Activated CD4-positive, CD25-positive, alpha-beta regulatory T cell (primary cell): ENCODE measurements at places on chromosomes 4 and X.

DNA sequence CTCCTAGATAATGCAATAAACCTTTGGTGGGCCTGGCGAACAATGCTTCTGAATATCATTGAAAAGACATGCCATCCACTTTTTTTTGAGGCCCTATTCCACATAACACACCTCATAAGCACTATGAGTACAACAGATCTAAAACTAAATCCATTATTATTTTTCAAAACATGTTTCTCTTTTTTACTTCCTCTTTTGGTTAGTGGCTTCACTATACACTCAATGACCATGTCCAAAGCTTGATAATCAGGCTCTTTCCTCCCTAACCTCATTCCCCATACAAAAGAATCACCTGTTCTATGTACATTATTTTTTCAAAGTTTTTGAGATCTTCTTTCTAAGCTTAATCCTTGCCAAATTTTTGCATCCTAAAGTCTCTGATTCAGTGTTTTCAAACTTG lies 20.4 kb upstream of the NPY2R start:
- no peak for DNase-seq

DNA sequence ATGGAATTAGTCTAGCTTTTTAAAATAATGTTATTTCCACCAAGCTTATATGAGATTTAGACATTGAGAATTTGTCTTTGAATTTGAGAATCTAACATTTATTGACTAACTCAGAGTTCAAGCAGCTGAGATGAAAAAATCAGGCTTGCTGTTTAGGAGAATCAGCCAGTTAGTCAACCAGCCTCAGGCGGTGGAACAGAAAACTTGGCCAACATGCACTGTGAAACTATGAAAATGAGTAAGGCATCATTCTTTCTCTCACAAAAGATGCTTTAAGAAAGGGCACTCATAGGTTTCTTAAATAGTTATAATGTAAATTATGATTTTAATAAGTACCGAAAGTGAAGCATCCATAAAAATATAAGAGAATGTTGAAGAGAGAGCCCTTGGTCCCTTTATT lies 84.2 kb downstream of the NFKB1 start:
- no peak for DNase-seq

- no peak for DNase-seq
These were observed 81.4 kb downstream of the SH3RF1 start for GRCh38 chr4:169189372-169189771.

- DNase-seq, result no peak
These were observed 96.6 kb downstream of the HPGD start for GRCh38 chr4:174425669-174426068.

GRCh38 chr4:6162885-6163284 lies 37.5 kb downstream of the JAKMIP1 start:
- no peak for DNase-seq

GRCh38 chr4:37767546-37767945 lies 58.9 kb upstream of the PGM2 start:
- no peak for DNase-seq

GRCh38 chr4:127124919-127125318 lies 507.8 kb upstream of the INTU start:
- DNase-seq, result no peak

DNA sequence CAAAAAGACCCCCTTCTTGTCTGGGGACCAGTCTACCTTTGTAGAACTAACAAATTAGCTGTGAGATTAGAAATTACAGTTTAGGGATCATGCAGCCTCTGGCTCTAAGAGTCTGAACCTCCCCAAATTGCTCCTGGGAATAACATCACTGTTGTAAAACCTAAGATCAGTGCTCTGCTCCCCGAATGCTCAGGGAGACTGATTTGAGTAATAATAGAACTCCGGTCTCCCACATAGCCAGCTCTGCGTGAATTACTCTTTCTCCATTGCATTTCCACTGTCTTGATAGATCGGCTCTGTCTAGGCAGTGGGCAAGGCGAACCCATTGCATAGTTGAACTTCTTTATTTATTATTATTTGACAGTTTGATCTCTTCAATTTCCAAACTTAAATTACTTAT lies 160.8 kb upstream of the VCX3A start:
- DNase-seq, result no peak

GRCh38 chrX:42289492-42290385 lies 366.4 kb upstream of the CASK start:
- no peak for DNase-seq

DNA sequence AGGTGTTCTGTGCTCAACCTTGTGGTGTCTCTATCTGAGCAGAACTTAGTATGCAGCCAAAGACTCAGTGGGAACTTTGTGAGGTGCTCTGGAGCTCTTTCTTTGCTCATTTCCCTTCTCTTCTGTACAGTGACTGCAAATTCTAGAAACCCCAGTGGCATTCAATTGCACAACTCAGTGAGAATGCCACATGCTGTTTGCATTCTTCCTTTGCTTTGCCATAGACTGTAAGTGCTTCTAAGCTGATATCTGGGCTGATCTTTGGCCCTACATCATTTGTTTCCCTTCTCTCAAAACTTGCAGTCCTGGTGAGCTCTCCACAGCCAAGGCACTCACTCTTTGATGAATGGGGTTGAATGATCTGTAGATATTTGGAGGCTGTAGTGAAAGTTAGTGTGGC lies 7.0 kb downstream of the PNMA3 start:
- DNase-seq, result no peak

DNA sequence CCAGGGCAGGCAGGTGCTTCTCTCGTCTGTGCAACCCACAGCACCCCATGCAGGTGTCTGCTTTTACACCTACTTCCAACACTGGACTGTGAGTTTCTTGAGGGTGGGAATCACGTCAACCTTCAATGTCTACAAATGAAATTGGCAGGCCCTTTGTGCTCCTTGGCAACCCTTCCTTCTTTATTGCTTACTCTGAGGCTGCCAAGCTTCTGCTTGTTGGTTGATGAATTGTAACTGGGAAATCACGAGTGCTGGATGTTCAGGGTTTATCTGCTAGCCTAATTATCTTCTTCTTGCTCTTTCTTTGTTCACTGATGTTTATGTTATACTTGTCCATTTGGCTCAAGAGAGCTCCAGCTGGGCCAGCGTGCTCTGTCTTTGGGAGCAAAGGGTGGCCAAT lies 2.5 kb upstream of the DGAT2L6 start:
- DNase-seq, result no peak

- DNase-seq, result no peak
These were observed 66.3 kb downstream of the KCNIP4 start for GRCh38 chr4:21882051-21882839.

GRCh38 chrX:9379697-9380551 lies 84.9 kb upstream of the TBL1X start:
- DNase-seq, result no peak

DNA sequence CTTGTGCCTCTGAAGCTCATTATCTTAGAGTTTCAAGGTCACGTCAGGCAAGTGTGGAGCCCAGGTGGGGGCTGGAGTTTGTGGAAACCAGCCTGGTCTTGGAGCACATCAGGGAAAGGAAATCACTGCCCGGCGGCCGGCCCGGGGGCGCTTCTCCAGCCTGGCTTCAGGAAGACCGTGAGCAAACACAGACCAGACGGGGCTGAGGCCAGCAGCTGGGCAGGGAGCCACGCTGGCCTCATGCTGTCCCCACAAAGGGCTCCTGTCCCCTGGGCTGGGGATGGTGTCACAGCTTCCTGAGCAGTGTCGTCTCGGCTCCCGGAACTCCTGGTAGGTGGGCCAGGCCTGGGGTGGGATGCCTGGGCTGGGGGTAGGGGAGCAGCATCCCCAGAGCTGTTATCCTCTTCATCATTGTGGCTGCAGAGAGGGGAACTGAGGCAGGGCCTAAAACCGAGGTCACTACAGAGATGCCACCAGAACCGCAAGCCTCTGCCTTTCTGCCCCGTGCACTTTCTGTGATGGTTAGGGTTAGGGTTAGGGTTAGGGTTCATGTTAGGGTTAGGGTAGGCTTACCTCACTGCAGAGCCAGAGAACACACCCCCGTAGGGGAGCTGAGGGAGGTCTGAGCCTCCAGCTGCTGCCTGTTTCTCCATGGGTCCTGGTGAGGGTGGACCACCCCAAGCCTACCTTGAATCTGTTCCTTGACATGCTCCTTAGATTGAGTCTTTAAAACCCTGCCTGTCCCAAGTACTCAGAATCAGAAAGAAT lies 77.5 kb downstream of the HTRA3 start:
- DNase-seq, result no peak

DNA sequence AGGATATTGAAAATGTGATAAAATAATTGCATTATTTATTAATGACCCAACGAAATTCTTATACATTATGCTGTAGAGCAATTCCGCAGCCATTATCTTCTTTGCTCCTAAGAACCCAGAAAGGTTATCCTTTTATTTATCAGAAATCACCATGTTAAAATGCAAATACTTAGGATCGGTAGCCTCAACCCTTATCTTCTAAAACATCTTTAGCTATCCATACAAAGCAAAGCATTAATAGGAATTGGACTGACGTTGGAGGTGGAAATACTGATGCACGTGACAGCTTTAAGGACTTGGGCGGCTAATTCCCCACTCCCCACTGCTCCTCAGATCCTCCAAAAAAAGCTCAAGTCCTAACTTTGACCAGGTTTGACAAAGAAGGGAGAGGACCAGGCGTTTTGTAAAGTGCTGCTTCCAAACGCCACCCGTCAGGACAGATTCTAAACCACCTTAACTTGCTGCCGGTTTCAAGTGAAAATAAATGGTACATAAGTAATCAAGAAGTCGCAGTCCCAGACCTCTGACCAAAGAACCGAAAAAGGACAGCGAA lies 539 bp upstream of the SPCS3 start:
- no peak for DNase-seq

GRCh38 chrX:119015407-119016237 lies 41.2 kb downstream of the LONRF3 start:
- DNase-seq, result no peak

- no peak for DNase-seq
These were observed 15.8 kb downstream of the MED28 start for GRCh38 chr4:17630228-17630627.

DNA sequence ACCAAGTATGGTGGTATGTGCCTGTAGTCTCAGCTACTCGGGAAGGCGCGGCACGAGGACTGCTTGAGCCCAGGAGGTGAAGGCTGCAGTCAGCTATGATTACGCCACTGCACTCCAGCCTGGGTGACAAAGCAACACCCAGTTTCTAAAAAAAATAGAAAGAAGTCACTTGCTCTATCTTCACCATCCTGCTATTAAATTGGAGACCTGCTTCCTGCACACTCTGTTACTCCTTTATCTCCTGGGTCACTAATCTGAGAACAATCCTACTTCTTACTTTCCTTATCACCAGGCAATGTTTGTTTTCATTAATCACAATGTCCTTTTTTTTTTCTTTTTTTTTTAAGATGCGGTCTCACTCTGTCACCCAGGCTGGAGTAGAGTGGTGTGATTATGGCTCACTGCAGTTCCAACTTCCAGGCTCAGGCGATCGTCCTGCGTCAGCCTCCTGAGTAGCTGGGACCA lies 16.2 kb downstream of the PRKX start:
- no peak for DNase-seq

DNA sequence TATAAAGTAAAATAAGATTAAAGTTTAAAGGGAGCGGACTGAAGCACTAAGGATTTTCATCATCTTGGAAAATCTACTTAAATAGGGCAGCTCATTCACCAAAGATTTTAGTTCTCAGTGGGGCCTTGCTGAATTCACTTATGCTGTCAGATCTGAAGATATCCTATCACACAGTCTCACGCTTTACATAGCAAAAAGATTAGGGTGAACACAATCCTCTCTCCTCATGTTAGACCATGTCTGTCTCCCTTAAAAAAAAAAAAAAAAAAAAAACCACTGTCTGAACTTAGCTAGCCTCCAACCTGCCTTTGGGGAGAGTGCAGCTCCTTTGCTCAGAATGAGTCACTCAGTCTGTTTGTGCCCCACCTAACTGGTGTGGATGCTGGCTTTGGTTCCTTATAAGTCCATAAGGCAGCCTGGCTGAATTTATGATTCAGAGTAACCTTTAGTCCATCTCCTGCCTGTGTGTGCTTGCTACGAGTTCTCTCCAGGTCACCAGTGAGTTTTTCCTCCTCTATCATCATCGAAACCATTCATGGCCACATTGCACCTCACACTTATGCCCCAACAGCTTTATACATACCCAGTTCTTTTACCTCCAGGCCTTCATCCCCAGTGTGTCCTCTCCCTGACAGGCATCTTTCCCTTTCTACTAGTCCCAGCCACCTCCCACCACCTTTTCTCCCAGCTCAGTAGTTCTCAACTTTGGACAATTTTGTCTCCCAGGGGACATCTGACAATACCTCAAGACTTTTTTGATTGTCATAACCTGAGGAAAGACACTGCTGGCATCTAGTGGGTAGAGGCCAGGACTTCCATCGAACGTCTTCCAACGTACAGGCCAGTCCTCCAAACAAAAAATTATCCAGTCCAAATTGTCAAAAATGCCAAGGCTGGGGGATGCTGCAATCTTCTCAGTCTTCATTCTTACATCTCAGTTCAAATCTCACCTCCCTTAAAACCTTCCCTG lies 220.7 kb upstream of the EMCN start:
- DNase-seq, result no peak

- DNase-seq, result no peak
These were observed 9.7 kb upstream of the LSM6 start for GRCh38 chr4:146165840-146166239.

DNA sequence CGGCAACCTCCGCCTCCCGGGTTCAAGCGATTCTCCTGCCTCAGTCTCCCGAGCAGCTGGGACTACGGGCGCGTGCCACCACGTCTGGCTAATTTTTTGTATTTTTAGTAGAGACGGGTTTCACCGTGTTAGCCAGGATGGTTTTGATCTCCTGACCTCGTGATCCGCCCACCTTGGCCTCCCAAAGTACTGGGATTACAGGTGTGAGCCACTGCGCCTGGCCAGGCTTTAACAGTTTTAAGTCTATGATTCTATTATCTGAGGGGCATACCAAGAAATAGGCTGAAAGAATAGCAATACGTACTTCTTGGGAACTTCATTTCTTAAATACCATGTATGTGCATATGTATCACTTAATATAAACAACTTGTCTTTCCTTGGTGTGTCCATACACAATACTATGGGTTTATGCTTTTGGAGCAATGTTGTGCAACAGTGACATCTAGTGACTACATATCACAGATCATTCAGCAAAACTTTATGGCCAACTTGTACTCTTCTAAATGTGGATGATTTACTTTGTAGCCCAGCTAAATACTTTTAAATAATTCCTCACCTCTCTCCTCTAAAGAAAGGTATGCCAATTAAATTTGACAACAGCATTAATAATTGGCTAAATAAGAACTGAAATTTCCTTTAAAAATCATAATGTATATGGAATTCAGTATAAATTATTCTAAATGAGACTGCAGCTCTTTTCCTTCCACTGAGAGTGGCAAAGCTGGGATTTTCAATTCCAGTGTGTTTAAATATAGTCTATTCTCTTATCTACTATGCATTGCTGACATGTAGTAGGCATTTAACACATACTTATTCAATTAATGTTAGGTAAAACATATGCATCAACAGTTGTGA lies 10.4 kb downstream of the SLC9B1 start:
- DNase-seq, result no peak

- DNase-seq, result no peak
These were observed 56.3 kb downstream of the SHROOM2 start for GRCh38 chrX:9842541-9842940.

DNA sequence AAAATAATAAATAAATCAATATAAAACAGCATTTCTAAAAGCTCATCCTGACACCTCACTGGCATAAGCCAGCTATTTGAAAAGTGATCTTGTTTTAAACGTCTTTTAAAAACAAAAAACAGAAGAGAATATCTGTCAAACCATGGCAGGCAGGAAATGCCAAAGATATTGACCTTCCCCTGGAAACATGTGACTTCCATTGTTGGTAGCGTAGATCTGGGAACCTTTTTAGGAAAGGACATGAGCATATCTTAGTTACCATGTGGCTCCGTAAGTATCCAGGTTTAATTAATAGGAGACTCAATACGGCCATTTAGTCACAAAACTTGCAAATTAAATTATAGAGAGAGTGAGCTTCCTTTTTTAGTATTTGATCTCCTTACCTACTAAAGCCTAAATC lies 83.0 kb upstream of the KLHL4 start:
- no peak for DNase-seq

GRCh38 chr4:92501456-92501855 lies 197.7 kb downstream of the GRID2 start:
- DNase-seq, result no peak
